ENCODE measurements at places on chromosomes 1 and 21. TPM values are rescaled to one million over a fixed set of nuclear protein-coding genes. Genes with fewer than 3 reads are reported as not detected.

RPTN gene
- not detected for total RNA-seq

PROX1 gene
- 18.4 TPM for total RNA-seq

CHD5 gene
- 0.05 TPM for total RNA-seq

PDPN gene
- total RNA-seq, result not detected

UBASH3A gene
- total RNA-seq, result not detected

CHRM3 gene
- 0.47 TPM for total RNA-seq

RHBDL2 gene
- total RNA-seq, result 0.10 TPM

OLIG2 gene
- 17.2 TPM for total RNA-seq

TENT5C gene
- 0.91 TPM for total RNA-seq

DRAXIN gene
- total RNA-seq, result 7.1 TPM

FAM72C gene
- 7.9 TPM for total RNA-seq

CRP gene
- total RNA-seq, result not detected

LRRC71 gene
- total RNA-seq, result not detected

DNASE2B gene
- total RNA-seq, result not detected

ADAMTS1 gene
- total RNA-seq, result 188 TPM

AMPD1 gene
- not detected for total RNA-seq

Measured in SJCRH30 (cell line).